Bone marrow (tissue), 2 donors: ENCODE measurements at places on chromosomes 16 and 17.

GRCh38 chr16:11198828-11199227 lies 57.2 kb downstream of the SOCS1 start:
- DNase-seq: no peak

DNA sequence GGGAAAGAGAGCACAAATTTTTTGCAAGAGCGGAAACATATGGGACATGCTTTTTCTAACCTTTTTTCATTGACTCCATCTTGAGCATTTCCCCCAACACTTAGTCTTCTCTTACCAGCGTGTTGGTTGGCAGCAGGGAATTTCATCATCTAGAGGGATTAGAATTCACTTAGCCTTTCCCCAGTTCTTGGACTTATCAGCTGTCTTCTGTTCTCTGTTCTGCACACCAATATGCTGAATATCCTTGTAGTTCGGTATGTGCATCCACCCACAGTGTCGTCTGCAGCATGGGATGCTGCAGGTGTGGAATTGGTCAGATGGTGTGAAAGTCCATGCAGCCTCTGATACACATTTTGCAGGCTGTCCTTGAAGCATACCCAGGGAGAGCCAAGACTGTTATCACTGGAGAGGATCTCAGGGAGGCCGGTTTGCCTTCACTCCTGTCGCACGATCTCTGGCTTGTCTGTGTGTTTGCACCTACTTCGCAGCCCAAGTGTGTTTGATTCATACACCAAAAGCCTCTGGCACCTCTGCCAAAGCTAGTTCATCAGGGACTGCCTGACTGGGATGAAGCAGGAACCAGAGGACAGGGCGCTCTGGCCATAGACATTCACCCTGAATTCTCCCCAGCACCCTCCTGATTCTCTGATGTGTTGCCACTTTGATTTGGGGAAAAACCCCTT lies 93.3 kb downstream of the SOCS1 start:
- no peak for DNase-seq

DNA sequence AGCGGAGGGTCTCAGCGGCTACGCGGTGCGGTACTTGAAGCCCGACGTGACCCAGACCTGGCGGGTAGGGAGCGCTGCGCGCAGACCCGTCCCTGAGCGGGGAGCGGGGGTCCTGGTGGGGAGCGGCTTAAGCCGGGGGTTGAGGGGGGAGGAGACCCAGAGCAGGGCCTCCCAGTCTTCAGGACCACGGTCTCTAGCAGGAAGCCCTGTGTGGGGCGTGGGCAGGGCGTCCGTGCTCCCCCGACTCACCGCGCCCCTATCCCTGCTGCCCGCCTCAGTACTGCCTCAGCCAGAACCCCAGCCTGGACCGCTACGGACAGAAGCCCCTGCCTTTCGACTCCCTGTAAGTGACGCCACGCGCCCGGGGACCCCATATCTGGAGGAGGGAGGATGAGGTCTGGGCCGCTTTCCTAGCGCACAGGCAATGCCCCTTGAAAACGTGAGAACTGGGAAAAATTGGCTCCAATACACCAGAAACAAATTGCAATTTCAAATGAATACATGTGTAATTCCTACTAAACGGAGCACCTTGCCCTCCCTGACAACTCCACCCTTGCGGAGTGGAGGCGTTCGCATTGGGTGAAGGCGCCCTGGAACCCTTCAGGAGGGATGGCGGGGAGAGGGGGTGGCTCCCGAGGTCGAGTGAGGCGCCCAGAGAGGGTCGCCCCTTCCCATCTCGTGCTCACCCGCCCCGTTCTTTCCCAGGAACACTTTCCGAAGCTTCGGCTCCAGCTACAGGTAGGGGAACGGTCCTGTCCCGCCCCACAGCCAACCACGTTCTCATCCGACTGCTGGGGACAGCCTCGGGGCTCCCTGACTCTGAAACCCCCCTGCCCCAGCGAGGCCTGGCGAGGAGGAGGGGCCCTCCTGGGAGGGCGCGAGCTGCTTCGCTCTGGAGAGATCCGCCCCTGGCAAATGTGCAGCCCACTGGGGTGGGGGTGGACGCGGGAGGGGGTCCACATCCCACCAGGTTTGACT lies 14.6 kb upstream of the CNGB1 start:
- no peak for DNase-seq

DNA sequence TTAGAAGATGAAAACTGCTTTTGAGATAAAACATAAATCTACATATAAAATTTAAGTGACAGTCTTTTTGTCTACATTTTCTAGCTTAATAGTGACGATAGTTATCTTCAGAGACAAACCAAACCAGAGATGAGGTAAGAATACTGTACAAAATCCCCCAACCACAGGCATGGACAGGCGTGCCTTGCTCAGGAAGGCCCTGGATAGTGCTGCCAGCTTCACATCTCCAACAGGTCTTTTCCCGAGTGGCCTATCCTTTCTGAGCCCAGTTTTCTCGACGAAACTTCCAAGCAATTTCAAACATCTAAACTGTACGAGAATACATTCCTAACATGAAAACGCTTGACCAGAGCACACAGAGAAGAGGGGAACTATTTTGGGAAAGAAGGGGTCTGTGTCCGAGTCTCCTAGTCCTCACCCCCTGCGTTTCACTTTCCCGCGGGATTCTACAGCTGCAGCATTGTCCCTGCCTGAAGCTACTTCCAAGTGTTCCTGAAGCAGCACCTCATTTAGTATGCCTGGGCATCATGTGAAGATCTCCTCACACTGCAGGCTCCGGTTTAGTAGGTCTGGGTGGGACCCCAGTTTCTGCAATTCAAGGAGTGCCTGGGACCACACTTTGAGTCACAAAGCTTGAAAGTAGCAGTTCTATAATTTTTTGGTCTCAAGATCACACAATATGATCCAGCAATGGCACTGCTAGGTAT lies 37.8 kb downstream of the GNA13 start:
- DNase-seq: no peak

DNA sequence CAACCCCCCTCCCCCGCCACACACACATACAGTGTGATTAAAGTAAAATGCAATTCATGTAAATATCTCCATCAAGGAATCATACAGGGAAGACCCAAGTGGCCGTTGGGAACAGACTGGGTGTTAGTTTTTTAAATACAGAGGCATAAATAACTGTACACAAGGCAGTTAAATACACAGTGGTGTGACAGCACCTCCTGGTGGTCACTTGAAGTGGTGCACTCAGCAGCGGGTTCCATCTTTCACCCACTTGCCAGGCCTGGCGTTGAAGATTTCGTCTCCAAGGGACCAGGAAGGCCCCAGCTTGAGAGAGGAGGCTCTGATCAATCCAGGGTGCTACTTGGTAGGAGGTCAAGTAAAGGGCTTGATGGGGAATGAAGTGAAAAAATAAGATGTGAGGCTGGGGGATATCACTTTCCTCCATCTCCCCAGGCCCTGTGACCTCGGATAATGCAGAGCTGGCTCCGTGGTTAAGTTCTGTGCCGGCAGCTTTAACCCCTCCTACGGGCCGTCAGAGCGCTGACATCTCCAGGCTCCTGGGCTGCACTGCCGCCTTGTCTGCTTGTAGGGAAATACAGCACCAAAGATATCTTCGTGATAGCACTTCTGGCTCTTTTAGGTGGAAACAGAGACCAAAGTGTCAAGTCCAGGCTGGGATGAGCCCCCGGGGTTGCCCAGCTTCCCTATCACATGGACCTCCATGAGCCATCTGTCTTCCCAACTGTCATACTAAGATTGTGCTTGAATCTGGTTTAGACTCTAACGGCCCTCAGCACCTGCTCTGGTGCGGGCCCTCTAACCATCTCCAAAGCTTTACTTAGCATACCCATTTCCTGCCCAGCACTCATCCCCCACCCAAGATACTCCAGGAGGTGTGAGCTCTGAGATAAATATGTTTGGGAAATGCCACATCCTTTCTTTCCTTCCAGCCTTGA lies 20.7 kb downstream of the LGALS9 start:
- DNase-seq: peak; percentile 8

DNA sequence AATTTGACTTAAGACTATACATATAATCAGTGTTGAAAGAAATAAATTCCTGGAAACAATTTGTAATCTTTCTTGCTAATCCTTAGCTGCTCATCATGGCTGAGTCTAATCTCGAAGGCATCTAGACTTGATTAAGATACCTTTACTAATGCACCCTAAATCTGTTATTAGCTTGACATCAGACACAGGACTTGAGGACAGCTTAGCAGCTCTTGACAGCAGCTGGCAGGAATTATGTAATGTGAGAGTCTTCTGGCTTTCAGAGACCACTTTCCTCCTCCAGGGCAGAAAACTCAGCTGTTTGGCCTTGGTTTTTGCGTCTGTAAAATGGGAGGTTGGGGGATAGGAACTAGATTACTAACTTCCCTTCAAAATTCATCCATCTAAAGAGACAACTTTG lies 7.1 kb upstream of the MPP2 start:
- DNase-seq: no peak

- peak; percentile 77 for DNase-seq
Observed at GRCh38 chr17:31582151-31582907, 190.9 kb downstream of the RAB11FIP4 start.

DNA sequence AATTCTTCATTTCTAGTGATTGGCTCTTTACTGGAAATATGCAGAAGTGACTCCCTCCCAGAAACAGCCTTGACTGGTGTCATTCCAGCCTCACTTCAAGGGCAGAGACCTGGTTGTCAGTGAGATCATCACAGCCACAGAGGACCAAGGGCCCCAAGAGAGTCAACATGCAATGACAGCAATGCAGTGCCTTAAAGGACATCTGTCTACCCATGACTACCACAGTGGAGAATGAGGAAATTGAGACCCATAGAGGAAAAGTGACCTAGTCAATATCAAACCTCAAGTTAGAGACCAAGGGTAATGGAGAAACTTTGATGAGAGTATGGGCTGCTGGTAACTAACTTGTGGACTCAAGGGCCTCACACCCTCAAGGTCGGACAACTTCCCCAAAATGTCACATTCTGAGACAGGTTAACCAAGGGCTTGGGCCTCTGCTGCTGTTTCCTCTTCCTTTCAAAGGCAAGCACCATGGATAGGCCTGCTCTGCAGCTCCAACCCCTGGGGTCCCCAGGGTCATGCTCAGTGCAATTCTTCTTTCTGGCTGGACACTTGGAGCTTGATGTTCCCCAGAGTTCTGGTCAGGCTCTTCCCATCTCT lies 11.3 kb downstream of the NOG start:
- DNase-seq: no peak

DNA sequence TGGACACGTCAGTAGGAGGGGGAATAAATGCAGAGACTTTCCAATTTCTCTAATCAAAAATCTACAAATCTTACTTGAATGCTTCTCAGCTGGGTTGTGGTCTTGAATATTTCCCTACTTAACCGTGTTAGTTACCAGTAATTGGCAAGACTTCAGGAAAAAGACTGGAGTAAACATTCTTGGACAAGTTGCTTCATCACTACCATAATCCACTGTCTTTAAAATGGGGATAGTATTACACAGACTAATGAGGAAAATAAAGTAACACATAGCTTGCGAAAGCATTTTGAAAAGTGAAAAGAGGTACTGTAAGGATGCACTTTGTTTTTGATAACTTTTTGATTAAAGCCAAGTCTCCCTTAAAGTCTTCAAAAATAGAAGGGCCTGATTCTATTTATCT lies 18.4 kb downstream of the MYH1 start:
- DNase-seq: no peak

DNA sequence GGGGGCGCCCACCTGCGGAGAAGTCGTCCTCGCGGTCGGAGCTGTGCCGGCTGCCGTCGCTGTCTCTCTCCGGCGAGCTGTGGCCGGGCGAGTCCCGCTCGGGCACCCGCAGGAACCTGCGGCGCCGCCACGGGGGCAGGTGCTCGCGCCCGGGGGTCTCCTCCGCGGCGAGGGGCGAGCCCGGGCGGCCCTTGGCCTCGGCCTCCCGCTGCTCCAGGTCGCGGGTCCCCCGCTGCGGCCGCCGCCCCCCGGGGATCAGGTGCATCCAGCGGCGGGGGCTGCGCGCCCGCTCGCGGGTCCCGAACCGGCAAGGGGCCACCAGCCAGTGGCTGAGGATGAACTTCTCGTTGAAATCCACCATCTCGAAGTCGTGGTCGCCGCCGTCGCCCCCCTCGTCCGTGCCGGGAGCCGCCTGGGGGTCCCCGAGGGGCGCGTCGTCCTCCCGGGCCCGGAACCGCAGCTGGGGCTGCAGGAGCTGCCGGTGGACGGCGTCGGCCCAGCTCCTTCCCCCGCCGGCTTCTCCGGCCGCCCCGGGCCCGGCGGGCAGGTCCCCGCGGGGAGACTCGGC lies 41.4 kb upstream of the BHLHA9 start:
- no peak for DNase-seq

DNA sequence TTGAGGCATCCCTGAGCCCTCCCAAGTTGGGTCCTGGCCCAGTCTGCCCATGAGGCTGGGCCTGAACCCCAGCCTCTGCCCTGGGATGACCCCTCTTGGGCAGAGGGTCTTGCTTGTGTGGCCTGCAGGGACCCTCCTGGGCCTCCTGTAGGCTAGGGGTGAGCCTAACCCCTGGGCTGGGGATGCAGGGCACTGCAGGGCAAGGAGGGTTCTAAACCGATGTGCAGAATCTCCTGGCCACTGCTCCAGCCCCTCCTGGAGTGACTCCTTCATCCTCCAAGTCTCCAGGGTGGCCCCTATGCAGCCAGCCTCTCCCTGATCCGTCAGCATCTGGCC lies 37.5 kb downstream of the LGALS9 start:
- DNase-seq: no peak

DNA sequence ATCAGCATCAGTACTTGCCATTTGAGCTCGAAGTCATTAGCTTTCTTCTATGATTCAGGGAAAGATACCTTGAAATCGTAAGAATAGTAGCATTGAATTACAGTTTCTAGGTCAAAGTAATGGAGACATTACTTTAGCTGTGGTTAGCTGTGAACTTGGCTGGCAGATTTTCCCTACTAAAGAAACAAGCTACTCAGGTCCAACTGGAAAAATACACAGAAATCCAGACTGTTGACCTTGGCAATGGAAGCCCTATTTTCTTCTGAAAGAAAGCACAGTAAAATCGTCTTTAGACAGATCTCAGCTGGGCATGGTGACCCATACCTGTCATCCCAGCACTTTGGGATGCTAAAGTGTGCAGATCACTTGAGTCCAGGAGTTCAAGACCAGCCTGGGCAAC lies 13.4 kb upstream of the DNAJA2 start:
- DNase-seq: no peak

DNA sequence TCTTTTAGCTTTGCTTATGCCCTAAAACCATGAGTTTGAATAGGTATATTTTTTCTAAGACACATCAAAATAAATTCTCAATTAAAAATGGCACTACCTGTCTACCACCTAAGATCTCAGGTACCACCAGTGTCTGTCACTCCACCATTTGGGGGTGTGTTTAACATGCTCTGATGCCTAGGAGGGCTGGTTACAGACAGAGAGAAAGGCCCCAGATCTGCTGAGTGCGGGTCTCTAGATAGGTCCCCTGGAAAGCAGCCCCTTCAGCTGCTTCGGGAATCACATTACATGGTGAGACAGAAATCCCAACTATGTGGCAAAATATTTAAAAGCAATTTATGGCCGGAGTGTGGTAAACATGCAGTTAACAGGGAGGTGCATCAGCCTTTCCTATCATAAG lies 653 bp upstream of the VAC14 start:
- no peak for DNase-seq

- DNase-seq: no peak
Observed at GRCh38 chr17:7716901-7717755, at the start of gene DNAH2. Gene DNAH2 (plus strand): TSS chr17:7717744. CDS start chr17:7719735, 1,991 bp downstream.

DNA sequence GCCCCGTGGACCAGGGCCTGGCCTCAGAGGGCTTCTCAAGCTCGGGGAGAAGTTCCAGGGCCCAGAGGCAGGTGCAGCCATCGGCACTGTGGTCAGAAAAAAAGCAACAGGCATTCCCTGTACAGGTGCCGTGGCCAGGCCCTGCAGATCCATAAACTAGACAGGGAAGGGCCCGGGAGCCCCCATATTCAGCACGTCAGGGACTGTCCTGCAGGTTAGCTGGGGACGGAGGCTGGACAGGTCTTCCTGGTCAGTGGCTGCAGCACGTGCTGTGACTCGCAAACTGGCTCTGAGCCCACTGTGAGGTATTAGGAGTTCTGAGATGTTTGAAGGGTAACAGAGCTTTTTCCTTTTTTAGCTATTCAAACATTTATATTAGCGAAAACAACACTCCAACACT lies 15.0 kb upstream of the C16orf95 start:
- DNase-seq: no peak
